ENCODE measurements at places on chromosomes 16 and 17.
A peak's percentile ranks its signal among the peaks of the same experiment; 100 is the strongest.

- peak overlapping the region; percentile 76 for H3K4me3 ChIP-seq
- H3K27ac ChIP-seq = peak overlapping the region; percentile 72
- H3K4me1 ChIP-seq = peaks cover 14% of the 10 kb centered on the region
- peak; percentile 90 for DNase-seq
Measured at GRCh38 chr17:44774271-44775135, 15.7 kb downstream of the ADAM11 start.

DNA sequence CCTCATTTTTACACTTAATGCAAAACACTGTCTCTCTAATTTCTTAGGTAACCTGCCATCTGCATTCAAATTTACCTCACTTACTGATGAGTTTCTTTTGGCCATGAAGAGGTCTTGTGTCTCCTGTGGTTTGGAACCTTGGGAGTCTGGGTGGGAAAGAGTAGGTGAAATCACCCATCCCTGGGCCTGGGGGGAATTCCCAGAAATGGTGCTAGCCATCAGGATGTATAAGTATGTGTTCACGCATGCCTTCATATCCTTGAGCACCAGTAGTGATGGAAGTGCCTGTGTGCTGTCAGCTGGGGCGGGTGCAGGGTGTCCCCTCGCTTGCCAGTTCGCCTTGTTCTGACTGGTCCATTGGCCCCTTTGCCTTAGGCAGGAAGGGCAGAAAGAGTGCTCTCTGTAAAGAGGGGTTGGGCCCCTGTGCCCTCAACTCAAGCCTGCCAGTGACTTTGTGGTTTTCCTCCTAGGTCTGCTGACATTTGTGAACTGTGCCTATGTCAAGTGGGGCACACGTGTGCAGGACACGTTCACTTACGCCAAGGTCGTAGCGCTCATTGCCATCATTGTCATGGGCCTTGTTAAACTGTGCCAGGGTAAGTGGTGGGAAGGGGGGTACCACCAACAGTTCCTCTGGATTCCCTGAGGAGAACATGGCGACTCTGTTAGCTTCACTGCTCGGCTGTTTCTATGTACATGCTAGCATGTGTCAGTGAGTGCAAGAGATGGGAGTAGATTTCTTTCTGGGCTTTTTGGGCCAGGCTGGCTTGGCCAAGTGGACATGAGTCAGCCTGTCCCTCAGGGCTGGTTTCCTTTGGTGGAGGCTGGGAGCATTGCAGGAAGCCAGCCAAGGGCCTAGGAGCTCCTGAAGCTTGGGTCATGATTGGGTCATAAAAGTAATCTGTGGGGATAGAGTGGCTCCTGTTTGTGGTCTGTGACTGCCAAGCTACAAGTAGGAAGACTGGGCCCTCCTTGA is 23.2 kb downstream of the SLC7A6OS start:
- peak overlapping the region; percentile 84 for H3K27ac ChIP-seq
- peak; percentile 53 for DNase-seq
- peaks cover 94% of the 10 kb centered on the region for H3K4me1 ChIP-seq
- H3K36me3 ChIP-seq = peaks cover 78% of the 10 kb centered on the region

- H3K4me1 ChIP-seq = no peaks in the 10 kb centered on the region
- H3K4me3 ChIP-seq = no peak overlapping the region
- H3K27me3 ChIP-seq = peaks cover 2% of the 10 kb centered on the region
- no peak overlapping the region for H3K27ac ChIP-seq
- DNase-seq = no peak
- no peaks in the 10 kb centered on the region for H3K36me3 ChIP-seq
Measured at GRCh38 chr17:15377616-15378015, 36.2 kb upstream of the TEKT3 start.

DNA sequence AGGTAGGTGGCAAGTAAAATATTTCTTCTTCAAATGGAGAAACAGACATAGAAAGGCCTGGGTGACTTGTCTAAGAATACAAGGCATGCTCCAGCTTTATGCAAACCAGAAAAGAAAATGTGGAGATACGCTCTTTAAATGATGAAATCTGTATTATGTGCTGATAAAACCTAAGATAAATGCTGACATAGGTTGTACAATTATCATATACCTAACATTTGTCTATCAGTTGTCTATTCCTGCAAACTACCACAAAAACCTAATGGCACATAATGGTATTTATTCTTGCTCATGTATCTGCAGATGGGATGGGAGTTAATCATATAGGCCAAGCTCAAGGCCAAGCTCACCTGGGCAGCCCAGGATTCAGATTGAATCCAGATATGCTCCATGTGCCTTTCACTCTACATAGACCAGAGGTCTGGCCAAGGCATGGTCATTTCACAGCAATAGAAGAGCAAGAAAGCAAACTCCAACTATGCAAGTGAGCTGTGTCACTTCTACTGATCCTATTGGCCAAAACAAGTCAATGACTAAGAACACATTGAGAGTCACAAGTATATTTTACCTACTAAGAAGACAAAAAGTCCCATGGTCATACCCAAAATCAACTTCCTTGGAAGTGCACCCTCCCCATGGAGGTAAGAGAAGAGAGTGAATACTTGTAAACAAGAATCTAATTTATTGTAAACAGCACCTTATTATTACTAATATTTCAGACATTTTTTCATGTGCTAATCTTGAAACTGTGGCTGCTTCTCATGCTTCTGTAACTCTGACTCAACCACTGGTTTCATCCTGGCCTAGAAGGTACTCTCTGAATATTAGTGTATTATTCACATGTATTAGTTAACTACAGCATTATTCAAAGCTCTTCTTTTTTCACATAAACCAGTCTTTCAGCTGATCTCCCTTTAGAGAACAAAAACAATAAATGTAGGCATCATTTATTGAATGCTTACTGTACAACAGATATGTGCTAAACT is 270.7 kb upstream of the SOX9 start:
- no peaks in the 10 kb centered on the region for H3K36me3 ChIP-seq
- H3K27me3 ChIP-seq = no peaks in the 10 kb centered on the region
- no peak overlapping the region for H3K27ac ChIP-seq
- no peak overlapping the region for H3K4me3 ChIP-seq

DNA sequence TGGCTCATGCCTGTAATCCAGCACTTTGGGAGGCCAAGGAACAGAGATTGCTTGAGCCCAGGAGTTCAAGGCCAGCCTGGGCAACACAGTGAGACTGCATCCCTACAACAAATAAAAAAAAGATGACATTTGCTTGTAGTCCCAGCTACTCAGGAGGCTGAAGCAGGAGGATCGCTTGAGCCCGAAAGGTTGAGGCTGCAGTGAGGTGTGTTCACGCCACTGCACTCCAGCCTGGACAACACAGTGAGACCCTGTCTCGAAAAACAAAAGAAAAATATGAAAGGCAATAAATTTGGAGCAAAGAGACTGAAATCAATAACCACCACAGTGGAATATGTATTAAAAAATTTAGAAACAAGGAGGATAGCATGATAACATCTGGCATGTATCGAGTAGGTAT is 143.8 kb upstream of the RBL2 start:
- H3K27ac ChIP-seq = no peak overlapping the region

GRCh38 chr16:79593074-79593531 is 7.4 kb downstream of the MAF start:
- DNase-seq = no peak
- peaks cover 49% of the 10 kb centered on the region for H3K27me3 ChIP-seq
- H3K4me3 ChIP-seq = no peak overlapping the region
- no peaks in the 10 kb centered on the region for H3K36me3 ChIP-seq

GRCh38 chr16:27445502-27446175 is 43.7 kb downstream of the IL21R start:
- no peaks in the 10 kb centered on the region for H3K27me3 ChIP-seq
- H3K4me1 ChIP-seq = peaks cover 52% of the 10 kb centered on the region
- H3K27ac ChIP-seq = peak overlapping the region; percentile 96
- H3K4me3 ChIP-seq = no peak overlapping the region
- DNase-seq = no peak
- H3K36me3 ChIP-seq = peaks cover 92% of the 10 kb centered on the region

DNA sequence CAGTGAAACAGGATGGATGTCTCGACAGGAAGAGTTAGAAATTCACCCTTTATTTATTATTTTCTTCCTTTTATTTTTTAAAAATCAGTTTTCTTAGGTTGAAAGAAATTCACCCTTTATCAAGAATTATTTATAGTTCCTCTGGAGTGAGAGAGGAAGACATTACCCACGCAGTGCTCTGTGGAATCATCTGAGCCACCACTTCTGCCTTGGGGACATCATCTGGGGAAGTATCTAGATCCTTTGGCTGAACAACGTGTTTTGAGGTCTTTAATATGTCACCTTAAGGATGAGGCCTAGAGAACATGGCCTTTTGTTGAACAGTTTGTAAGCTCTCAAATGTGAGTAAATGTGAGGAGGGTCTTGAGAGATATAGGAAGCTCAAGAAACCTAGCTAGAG is 183.3 kb downstream of the UTP18 start:
- H3K36me3 ChIP-seq = no peaks in the 10 kb centered on the region
- H3K27me3 ChIP-seq = peaks cover 14% of the 10 kb centered on the region
- DNase-seq = no peak
- no peak overlapping the region for H3K4me3 ChIP-seq

All from activated CD8-positive, alpha-beta T cell treated with anti-CD3 and anti-CD28 coated beads, Interleukin-2, amount 10 ng/mL, durations not matched to agents 7 days and 5 days (primary cell).